Type B pancreatic cell (in vitro differentiated cells): ENCODE measurements at places on chromosomes 7 and 10.

- DNase-seq: no peak
These were observed 488 bp downstream of the MTERF1 start for GRCh38 chr7:91880016-91880412.

DNA sequence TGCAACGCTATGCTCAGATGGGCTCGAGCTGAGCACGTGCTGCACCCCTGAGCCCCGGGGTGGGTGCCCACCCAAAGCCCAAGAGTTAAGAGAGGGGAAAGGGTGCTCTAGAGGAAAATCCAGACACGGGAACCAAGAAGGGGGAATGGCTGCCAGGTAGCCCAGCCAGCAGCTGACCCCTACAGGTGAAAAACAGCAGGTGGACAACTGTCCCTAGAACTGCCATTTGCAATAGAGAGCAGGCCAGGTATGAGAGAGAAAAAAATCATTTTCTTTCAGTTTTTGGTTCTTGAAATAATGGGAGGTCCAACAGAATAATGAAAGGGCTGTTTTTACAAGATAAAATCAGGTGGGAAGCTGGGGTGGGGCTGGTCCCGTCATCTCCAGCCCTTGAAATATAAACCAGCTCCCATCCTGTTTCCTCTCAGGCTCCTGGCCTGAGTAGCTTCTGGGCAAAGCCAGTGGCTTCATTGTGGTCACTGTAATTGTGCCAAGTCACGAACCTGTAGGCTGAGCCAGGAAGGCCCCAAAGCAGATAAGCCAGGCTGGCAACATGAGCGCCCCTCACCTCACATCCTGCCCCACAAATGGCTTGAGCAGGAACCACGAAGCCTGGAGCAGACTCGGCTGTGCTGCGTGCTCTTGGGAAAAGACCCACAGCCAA, 257.8 kb downstream of the SNX10 start:
- no peak for DNase-seq

GRCh38 chr7:34749446-34749845, 91.4 kb downstream of the NPSR1 start:
- DNase-seq: no peak

GRCh38 chr10:124384172-124384571, 34.6 kb downstream of the OAT start:
- DNase-seq: no peak

DNA sequence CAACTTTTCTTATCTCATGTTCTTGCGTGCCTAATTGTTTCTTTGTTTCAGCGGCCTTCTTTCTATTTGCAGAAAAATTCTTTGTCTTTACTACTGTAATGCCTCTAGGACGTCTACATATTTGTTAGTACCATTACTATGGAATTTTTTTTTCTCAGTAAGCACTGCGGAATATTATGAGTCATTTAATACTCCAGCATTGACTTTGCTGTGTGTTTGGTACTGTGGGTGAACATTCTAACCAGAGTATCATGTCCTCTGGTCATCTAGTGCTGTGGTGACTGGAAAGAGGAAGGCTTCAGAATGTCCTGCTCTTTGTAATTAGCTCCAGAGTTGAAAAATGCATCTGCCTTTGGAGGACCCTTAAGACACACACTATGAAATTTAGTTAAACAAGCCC, 58.5 kb upstream of the FERD3L start:
- DNase-seq: no peak

DNA sequence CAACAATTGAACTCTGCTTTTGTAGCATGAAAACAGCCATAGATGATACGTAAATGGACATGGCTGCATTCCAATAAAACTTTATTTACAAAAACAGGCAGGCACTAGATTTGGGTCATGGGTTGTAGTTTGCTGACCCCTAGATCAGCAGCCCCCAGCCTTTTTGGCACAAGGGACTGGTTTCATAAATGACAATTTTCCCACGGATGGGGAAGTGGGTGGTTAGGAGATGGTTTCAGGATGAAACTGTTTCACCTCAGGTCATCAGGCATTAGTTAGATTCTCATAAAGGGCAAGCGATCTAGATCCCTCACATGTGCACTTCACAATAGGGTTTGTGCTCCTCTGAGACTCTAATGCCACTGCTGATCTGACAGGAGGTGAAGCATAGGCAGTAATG, 16.5 kb upstream of the ANK3 start:
- no peak for DNase-seq

- DNase-seq: no peak
These were observed 346.4 kb upstream of the NPSR1 start for GRCh38 chr7:34311591-34311990.

- no peak for DNase-seq
These were observed 78.4 kb downstream of the DGKI start for GRCh38 chr7:137768366-137768765.

- DNase-seq: no peak
These were observed 30.6 kb downstream of the CISD1 start for GRCh38 chr10:58299580-58299979.

- DNase-seq: no peak
These were observed 186.1 kb downstream of the ZNF365 start for GRCh38 chr10:62560201-62560819.

DNA sequence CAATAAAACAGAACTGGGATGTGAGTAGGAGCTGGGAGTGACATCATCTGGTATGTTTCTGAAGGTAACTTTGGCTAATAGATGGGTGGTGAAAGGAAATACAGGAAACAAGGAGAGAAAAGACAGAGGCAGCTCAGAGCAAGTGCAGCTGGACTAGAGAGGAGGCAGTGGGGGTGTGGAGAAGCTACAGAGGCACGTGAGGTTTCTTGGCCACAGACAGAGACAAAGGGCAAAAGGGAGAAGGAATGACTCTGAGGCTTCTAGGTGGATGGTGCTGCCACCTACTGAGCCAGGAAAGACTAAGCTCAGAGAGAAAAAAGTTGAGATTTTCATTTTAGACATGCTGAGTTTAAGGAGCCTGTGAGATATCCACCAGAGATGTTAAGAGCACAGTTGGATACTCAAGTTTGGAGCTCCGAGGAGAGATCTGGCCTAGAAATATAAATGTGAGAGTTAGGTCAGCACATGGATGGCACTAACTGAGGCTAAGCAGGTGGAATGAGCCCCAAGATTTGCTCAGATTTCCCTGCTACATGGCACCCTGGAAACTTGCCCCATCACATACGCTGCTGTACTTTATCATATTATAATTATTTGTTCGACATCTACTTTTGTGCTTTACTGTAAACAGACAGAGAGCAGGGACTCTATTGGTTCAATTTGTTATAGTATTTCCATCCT, 293.0 kb upstream of the IMMP2L start:
- no peak for DNase-seq

DNA sequence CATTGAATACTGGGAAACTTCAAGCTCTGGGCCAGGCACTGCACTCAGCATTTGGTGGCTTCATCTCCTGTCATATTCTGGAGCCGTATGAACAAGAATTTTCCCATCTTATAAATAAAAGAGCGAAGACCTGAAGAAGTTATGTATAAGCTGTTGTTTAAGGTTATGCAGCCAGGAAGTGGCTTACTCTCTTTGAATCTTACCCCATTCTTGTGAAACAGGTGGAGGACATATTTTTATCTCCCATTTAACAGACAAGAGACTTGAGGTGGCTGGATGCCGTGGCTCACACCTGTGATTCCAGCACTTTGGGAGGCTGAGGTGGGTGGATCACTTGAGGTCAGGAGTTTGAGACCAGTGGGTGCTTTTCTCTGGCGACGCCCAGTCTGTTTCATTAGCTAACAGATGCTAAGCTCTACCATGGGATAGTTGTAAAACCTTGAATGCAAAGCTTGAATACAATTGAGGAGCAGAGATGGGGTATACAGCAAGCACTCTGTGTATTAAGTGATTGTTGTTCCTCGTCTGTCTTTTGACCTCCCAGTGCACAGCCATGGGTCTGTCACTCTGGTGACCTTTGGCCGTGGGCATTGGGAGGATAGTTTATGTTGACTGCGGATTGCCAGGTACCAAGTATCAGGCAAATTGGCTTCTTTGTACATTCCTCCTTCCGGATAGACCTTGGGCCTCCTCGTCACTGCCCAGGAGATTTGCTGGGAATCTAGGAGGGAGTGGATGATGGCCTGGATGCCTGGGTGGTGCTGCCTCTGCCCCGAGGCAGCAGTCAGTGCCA, 85.8 kb downstream of the GRK5 start:
- DNase-seq: no peak

- DNase-seq: peak; percentile 78
These were observed 48.1 kb upstream of the COMTD1 start for GRCh38 chr10:75283671-75284470.

DNA sequence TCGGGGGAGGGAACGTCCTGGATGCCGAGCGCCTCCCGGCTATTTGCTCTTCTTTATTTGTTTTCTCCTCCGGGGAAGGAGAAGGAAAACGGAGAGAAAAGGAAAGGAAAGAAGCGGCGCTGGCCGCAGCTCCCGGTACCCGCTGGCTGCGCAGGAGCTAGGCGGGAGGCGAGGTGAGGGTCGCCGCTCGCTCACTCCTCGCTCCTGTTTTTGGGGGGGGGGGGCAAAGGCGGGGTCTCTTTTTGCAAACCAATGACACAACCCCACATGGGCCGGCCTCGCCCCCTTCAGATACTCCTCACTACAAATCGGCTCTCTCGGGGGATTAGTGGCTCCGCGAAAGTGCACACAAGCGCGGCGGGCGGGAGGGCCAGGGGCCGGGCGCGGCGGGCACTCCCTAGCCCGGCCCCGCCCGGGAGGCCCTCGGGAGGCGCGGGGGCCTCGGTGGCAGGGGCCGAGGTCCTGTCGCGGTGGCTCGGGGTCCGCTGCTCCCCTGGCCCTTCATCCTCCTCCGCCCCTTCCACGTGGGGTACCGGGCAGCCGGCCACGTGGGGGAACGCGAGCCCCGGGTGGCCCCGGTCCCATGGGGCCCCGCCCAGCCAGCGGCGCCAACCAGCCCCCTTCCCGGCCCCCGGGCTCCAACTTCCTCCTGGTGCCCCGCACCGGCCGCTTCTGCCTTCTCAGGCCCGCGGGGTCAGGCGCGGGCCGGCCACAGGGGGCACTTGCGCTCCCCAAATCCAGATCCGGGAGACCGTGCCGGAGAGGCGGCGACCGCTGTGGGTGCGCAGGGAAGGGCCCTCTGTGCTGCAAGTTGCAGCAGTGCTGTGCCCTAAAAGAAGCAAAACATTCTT, 718 bp upstream of the CTBP2 start:
- peak; percentile 84 for DNase-seq

DNA sequence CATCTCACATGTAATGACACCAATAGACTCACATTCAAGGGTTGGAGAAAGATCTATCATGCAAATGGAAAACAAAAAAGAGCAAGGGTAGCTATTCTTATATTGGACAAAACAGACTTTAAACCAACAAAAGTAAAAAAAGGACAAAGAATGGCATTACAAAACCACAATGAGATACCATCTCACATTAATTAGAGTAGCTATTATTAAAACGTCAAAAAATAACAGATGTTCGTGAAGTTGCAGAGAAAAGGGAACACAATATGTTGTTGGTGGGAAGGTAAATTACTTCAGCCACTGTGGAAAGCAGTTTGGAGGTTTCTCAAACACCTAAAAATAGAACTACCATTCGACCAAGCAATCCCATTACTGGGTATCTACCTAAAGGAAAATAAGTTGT, 197.0 kb downstream of the SNX13 start:
- no peak for DNase-seq

DNA sequence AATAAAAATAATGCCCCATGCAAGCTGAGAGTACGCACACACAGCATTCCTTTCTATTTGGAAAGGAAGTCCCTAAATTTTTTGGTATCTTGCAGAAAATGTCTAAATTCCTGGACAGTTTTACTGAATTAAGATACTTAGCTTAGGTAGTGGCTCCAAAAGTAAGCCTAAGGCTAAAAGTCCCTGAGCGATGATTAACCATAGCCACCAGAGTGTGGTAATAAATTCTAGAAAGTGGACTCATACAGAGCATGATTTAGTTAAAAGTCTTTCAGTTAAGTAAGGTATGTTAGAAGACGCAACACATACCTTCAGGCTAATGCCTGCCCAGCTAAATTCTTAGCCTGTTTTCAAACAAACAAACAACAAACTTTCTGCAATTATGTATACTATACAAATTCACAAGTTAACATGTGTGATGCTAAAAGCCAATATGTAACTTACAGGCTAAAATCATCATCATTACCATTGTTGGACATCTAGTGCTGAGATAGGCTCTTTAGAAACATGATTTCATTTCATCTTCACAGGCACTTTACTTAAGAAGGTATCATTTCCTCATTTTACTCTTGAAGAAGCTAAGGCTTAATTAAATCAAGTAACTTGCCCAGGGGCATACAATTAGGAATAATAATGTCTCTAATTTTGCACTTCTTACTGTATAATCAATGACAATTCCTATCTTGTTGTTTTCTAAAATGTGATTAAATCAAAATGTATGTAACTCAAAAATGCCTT, 261.4 kb upstream of the YAE1 start:
- DNase-seq: no peak

GRCh38 chr10:34826221-34826620, 11.1 kb upstream of the PARD3 start:
- DNase-seq: no peak

GRCh38 chr7:120413164-120413563, 140.2 kb downstream of the KCND2 start:
- no peak for DNase-seq

GRCh38 chr7:155202106-155202871, 95.4 kb upstream of the INSIG1 start:
- no peak for DNase-seq

DNA sequence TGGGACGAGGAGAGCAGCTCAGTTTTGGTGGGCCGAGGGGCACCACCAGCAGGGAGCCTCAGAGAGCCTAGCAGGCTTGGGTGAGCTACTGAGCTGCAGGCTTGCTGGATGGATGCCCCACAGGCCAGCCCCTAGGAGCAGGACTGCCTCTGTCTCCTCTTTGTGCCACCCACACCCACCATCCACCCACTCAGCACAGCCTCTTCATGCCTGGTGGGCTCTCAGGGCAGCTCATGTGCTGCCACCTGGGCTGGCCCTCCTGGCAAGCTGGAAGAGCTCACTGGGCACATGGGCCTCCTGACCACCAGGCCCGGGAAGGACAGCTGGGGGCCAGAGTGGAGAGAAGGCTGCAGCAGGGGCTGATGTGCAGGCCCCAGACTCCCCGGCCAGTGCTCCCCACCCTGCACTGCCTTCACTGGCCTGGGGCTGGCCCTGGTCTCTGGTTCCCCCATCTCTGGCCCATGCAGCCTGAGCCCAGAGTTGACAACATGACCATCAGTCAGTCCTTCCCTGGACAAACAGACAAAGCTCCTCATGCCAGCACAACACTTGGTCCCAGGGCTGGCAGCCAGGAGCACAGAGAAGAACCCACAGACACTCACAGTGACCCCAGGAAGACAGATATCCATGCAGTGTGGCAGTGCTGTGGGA, 8.2 kb downstream of the RASGEF1A start:
- DNase-seq: no peak

GRCh38 chr7:1176891-1177373, 16.9 kb upstream of the ZFAND2A start:
- DNase-seq: peak; percentile 84

GRCh38 chr10:114538181-114538906, 119.7 kb downstream of the ABLIM1 start:
- DNase-seq: no peak

DNA sequence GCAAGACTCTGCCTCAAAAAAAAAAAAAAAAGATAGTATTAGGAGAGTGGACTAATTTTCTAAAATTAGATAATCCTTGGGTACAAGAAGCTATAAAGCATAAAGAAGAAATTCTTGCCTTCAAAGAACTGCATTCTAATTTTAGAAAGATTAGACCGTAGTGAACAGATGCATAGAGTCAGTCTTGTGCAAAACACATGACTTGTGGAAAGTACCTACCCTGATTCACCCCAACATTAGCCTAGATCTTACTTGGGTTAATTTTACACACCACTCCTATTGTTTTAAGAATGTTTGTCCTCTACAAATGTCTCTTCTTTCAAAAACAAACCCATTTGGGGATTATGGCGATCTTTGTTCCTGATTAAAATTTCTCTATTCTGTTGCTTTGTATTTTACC, 38.9 kb upstream of the SP8 start:
- no peak for DNase-seq
